Cerebellum (tissue), 4 donors: ENCODE measurements at places on chromosomes 3 and 15.

GRCh38 chr3:46565607-46566039 lies 479 bp downstream of the LRRC2 start:
- DNase-seq: peak; percentile 20

DNA sequence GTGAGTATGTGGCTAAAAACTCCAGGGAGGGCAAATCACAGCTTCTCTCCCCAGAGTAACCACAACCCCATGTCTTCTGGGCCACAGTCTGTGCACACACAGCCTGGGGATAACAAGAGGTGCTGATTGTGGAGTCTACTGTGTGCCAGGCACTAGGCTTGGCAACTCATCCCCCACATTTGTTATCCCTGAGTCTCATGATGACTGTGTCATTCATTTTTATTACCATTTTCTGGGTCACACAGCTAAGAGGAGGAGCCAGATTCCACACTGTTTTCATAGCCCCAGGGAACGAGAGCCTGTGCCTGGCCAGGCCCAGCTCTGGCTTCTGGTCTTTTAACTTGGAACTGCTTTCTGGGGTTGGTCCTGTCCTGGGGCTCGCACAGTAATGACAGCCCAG lies 34.5 kb downstream of the ESYT3 start:
- no peak for DNase-seq

DNA sequence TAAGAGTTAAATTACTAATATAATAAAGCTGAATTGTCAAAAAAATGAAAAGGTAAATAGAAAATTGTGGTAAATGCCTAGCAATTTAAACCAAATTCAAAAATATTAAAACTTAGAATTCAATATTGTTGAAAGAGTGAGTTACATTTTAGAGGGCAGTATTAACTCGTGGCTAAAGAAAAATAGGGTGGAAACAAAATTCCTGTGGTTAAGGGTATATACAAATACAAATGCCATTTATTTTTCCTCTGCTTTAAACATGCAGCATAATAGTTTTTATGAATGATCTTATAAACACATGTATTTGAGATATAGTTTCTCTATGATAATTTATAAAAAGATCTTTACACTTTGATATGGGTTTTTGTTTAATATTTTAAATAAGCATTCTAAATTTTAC lies 79.0 kb downstream of the NEDD4 start:
- no peak for DNase-seq

DNA sequence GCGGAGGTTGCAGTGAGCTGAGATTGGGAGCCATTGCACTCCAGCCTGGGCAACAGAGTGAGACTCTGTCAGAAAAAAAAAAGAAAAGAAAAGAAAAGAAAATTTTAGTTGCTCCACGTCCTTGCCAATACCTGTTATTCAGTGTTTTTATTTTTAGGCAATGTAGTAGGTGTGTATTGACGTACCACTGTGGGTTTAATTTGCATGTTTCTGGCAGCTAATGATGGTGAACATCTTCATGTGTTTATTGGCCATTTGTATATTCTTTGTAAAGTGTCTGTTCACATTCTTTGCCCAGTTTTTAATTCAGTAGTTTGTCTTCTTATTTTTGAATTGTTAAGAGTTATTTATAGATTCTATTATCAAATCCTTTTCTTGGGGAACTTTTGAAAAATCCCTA lies 38.1 kb upstream of the GCSAM start:
- no peak for DNase-seq

- no peak for DNase-seq
Measured at GRCh38 chr15:37792351-37792750, 142.1 kb upstream of the TMCO5A start.

- no peak for DNase-seq
Measured at GRCh38 chr3:184567946-184568559, 6.5 kb downstream of the EPHB3 start.

GRCh38 chr3:57942388-57942787 lies 65.8 kb upstream of the FLNB start:
- DNase-seq: no peak

- DNase-seq: no peak
Measured at GRCh38 chr3:159253860-159254259, 452.0 kb downstream of the MFSD1 start.

DNA sequence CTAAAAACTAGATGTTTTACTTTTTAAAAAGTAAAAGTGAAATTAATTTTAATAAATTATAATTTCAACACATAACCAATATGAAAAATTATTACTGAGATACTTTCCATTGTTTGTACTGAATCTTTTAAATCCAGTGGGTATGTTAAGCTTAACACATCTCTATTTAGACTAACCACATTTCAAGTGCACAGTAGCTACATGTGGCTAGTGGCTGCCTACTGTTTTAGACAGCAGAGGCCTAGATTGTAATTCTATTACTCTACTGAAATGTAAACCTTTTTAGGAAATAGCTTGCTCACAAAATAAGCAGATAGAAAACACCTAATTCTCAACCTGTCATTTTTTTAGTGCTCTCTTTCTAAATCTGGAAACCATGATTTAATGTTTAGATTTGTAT lies 4.9 kb downstream of the TCAIM start:
- DNase-seq: no peak

- no peak for DNase-seq
Measured at GRCh38 chr15:71319935-71320334, 204.7 kb downstream of the THSD4 start.

- no peak for DNase-seq
Measured at GRCh38 chr15:43214169-43214568, 6.6 kb downstream of the EPB42 start.

DNA sequence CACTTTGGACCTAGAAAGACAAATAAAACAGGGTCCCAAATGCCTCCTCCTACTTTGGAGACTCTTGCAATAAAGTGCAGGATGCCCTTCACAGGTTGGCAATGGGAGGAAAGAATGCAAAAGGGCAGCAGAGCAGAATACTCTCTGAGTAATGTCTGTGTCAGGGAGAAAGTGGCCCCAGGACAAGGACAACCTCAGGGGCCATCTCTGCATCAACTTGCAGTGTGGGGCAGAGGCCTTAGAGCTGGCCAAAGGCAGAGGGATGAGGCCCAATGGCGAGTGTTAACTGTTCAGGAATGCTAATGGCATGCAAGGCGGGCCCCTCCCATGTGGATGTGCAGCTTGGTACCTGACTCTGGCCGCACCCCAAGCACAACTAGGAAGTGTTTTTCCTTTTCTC lies 8.4 kb downstream of the UPK1B start:
- no peak for DNase-seq

DNA sequence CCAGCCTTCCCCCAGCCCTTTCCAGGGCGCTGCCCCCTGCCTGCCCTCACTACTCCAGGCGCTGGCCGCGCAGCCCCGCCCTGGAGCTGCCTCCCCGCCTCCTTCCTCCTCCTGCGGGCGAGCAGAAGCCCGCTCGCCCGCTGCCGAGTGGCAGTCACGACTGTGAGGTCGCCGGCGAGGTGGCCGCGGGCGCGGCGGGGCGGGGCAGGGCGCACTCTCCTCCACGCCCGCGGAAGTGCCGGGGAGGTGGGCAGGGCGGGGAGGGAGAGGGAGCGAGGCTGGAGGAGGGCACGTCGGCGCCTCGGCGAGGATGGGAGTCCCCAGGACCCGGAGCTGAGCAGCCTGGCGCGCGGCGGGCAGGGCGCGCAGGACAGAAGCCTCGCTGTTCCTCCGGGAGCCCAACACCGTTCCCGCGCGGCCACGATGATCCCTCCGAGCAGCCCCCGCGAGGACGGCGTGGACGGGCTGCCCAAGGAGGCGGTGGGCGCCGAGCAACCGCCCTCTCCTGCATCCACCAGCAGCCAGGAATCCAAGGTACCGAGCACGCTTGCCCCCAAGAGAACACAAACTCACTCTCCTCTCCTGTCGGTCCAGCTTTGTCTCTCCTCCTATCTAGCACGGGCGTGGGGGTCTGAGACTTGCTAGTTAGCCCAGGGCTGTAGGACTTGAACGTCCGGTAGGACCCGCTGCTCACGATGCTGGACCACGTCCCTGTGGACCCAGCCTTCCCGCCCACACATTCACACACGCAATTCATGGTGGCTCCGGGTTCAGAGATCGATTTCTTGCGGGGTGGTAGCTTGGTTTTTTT lies at the start of gene STAC:
TSS of gene STAC (plus strand) at position 284 of the 811 bp plus-strand sequence. CDS start at position 424, 140 bp downstream.
- DNase-seq: peak; percentile 71

DNA sequence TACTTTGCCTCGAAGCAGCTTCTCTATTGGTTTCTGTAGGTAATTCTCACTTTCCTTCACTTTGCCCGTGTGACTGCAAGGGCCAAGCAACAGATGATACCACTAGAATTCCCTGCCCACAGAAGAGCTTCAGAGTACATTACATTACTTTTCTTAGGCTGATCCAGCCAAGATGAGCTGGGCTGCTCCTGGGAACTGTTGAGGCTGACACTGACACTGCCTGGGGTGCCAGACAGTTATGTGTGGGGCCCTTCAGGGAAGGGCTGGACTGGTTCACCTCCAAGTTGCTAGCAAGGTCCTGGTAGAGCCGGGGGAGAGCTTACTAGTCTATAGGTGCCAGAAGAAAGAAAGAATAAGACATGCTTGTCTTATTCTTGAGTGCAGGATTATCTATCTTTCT lies 19.0 kb downstream of the GORASP1 start:
- no peak for DNase-seq
